ENCODE measurements at places on chromosomes 2 and 18.

DNA sequence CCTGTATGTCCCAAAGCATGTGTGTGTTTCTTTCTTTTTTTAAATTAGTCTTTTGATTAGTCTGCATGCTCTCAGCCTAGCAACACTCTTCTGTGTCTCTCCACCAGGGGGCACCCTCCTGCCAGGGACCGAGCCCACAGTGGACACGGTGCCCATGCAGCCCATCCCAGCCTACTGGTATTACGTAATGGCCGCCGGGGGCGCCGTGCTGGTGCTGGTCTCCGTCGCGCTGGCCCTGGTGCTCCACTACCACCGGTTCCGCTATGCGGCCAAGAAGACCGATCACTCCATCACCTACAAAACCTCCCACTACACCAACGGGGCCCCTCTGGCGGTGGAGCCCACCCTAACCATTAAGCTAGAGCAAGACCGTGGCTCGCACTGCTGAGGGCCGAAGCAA, 93.8 kb downstream of the NRP2 start:
- peak; percentile 54 for DNase-seq

- no peak for DNase-seq
Observed at GRCh38 chr2:9308186-9308955, 101.8 kb downstream of the ASAP2 start.

DNA sequence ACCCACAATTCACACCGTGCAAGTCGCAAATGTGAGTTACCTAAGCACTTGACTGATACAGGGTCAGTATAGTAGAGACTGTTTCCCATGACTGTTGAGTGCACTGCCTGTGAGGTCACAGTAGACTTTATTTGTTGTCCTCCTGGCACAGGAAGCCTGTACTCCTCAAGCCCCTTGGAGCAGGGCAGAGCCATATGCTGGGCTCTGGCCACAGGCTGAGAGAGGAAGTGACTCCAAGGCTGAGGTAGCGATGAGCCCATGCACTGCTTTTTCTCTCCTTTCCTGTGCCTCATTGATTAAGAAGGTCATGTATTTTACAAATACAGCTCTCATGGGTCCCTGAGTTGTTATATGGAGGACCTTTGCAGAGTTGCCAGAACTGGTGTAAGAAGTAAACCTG, 287.7 kb downstream of the SRBD1 start:
- DNase-seq = no peak

DNA sequence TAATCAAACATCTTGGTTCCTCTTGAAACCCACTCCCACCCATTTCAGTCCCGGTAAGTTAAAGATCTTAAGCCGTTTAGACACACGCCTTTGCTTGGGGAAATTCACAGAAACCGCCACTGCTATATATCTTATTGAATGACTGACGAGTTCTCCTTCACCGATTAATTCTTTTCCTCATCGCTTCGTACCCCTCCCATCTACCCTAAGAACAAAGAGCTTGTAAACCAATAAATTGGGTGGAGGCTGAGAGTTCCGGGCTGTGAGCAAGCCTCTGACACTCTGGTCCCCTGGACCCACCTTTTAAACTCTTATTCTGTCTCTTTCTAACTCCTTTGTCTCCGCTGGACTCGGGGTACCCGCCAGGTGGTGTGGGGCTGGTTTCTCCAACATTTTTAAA, 30.6 kb downstream of the TMEM131 start:
- DNase-seq = no peak

GRCh38 chr2:233691443-233692433, 952 bp upstream of the UGT1A6 start:
- DNase-seq = no peak

GRCh38 chr2:238894226-238894949, 46.5 kb downstream of the TWIST2 start:
- no peak for DNase-seq

GRCh38 chr2:186347472-186347871, 138.6 kb upstream of the ZC3H15 start:
- DNase-seq = peak; percentile 41

DNA sequence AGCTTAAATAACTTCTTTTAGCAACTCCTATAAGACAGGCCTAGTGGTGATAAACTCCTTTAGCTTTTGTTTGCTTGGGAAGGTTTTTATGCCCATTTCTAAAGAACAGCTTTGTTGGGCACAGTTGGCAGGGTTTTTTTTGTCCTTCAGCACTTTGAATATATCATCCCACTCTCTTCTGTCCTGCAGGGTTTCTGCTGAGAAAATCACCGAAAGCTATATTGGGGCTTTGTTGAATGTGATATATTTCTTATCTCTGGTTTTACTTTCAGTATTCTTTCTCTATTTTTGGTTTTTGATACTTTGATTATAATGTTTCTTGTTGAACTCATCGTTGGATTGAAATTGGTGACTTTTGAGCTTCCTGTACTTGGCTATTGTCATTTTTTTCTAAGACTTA, 372.8 kb upstream of the ZC3H15 start:
- DNase-seq = no peak

DNA sequence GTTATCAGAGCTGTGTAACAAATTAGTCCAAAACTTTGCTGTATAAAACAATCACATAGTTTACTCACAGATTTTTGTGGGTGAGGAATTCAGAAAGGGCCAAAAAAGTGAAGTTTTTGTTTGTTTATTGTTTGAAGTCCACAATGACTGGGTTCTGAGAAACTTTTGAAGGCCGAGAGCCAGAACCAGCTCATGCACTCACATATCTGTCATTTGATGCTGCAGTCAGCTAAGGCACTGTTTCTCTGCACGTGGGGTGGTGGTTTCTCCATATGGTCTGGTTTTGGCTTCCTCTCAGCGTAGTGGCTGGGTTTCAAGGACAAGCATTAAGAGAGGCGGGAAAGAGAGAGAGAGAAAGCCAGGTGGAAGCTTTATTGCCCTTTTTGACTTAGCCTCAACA, 131.8 kb downstream of the TWIST2 start:
- DNase-seq = no peak

DNA sequence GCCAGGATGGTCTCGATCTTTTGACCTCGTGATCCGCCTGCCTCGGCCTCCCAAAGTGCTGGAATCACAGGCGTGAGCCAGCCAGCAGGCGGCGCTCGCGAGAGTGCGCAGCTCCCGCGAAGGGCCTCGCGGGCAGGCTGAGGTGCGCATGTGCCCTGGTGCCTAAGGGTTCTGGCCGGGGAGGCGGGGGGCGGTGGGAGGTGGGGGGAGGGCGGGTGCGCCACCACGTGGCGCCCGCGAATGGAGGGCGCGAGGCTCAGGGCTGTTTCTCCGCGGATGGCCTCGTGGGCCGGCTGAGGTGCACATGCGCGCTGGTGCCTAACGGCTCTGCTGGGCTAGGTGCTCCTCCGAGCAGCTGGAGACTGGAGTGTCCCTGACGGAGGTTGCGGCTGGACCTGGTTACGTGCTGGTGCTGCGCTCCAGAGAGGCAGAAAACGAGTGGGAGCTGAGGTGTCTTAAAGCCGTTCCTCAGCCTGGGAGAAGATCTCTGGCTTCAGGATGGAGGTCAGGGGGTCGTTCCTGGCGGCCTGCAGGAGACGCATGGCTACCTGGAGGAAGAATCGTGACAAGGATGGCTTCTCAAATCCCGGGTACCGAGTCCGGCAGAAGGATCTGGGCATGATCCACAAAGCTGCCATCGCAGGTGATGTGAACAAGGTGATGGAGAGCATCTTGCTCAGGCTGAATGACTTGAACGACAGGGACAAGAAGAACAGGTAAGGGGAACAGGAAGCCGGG, at the start of gene ANKRD62:
Gene ANKRD62 (plus strand): TSS at position 324 of the 738 bp plus-strand sequence. CDS start 175 bp downstream, at position 499.
- DNase-seq = no peak

DNA sequence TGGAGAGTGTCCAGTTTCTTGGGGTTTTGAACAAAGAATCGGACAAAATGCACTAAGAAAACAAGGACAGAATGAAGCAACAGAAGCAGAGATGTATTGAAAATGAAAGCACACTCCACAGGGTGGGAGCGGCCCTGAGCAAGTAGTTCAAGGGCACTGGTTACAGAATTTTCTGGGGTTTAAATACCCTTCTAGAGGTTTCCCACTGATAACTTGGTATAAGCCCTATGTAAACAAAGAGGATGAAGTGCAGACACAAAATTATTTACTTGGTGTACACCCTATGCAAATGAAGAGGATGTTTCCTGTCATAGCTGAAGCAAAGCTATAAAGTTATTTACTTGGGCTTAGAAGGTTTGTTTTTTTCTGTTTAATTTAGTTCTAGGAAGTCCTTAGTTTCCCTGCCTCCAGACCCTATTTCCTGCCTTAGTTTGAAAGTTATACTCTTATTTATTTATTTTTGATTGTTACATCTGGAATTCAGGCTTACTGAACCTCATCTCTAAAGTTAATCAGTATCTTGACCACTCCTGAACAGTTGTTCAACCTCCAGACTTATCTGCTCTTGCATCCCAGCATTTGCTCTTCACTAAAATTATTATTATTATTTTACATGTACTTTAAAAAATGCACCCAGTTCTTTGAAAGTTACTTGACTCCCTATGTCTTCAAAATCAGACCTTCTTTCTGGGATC, 193.5 kb downstream of the SPP2 start:
- DNase-seq = peak; percentile 34

DNA sequence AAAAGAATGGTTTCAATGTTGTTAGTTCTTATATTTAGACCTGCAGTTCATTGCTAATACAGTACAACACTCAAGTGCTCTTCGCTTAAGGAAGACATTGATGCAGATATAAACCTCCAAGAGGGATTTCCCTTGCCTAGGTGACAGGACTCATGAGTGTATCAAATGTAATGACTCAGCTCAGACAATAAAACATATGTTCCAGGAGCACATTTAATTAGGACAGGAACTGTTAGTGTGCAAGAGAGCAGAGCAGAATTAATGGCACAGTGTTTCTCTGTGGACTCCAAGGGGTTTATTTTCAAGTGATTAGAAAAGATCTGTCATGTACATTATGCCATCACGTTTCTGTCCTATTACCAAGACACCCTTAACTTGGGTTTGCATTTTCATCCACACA, 375.0 kb downstream of the LRRTM4 start:
- DNase-seq = no peak

DNA sequence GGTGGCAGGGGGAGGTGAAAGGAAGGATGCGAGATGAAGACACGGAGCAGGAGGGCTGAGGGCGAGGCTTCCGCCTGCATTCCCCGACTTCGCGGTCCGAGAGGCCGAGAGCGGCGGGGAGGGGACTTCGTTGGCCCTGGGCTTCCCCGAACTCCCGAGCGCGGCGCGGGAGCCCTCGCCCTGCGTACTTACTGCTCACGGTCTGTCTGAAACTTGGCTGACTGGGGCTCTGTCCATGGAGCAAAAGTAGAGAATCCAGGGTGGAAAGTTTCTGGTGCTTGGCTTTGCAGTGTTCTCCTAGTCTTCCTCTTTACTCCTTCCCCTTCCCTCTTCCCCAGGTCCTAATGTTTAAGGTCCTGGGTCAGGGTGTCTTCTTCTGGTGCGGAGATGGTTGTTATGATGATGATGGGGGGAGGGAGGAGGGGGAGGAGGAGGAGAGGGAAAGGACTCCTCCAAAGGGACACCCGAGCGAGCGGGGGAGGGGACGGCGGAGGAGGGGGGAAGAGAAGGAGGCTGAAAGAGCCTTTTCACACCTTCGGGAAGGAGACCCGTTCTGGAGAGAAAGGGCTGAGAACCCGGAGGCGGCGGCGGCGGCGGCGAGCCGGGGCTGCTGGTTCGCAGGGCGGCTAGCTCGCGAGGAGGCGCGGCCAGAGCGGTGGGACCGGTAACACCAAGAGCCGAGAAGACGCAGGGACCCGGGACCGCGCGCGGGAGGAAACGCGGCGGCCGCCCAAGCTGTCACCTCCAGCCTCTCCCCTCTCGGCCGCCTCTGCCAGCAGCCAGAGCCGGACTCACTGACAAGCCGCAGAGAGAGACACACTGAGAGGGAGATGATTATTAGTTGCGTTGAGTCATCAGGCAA, at the start of gene SATB2:
Gene SATB2 (minus strand): TSS at position 793 of the 862 bp plus-strand sequence. CDS start 1,902 bp downstream, outside the sequence.
- peak; percentile 19 for DNase-seq

- no peak for DNase-seq
Observed at GRCh38 chr2:158276619-158277471, 175.2 kb downstream of the UPP2 start.

GRCh38 chr2:71857636-71858035, 290.0 kb downstream of the CYP26B1 start:
- DNase-seq = no peak

GRCh38 chr18:48975817-48976649, 25.3 kb upstream of the SMAD7 start:
- peak; percentile 44 for DNase-seq

- DNase-seq = no peak
Observed at GRCh38 chr2:164969909-164970690, 14.8 kb upstream of the SLC38A11 start.

DNA sequence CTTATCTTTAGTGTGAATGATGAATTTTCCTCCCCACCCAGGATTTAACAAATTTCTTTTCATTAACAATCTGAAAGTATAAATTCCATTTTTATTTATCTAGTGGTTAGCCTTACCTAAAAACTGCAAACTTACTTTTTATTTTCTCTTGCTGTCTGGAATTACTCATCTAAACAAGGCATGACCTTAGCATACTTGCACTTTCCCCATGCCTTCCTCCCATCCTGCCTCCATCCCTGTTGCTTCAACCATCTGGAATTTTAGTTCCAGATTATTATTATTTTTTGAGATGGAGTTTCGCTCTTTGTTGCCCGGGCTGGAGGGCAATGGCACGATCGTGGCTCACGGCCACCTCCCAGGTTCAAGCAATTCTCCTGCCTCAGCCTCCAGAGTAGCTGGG, 35.6 kb downstream of the GDF7 start:
- DNase-seq = peak; percentile 57

DNA sequence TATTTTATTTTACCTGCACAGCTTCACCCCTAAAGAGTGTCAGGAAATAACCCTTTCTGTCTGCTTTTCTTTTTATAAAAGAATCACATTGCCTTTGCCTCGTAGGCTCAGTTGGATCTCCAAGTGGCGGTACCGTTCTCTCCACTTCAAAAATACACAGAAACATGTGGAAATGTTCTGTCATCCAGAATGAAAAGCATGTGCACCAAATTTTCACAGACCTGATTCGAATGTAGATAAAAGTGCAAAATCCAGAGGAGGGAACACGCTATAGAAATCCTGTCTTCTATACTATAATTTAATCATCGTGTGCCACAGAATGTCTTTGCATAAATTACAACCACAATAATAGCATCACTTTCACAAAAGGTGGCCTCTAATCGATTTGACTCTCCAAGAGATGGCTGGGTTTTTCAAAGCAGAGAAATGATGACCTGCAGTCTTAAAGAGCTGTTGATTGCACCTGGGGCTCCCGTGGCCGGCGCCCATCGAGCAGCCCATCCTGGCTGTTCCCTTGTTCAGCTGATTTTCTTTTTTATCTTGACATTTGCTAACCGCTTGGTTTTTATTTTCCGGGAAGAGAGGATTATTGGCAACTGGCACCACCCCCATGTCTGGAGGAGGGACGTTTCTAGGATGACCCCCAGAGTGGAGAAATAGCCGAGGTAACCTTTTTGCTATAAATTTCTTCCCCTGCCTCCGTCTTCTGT, 290.2 kb downstream of the SOX11 start:
- DNase-seq = no peak

- peak; percentile 34 for DNase-seq
Observed at GRCh38 chr2:200483729-200484198, 26.1 kb downstream of the KCTD18 start.

GRCh38 chr18:70577023-70577420, 288.2 kb downstream of the SOCS6 start:
- no peak for DNase-seq

Data from amniotic epithelial cell (primary cell).